Lung microvascular endothelial cell (primary cell): ENCODE measurements at places on chromosomes 1 and 21.

DNA sequence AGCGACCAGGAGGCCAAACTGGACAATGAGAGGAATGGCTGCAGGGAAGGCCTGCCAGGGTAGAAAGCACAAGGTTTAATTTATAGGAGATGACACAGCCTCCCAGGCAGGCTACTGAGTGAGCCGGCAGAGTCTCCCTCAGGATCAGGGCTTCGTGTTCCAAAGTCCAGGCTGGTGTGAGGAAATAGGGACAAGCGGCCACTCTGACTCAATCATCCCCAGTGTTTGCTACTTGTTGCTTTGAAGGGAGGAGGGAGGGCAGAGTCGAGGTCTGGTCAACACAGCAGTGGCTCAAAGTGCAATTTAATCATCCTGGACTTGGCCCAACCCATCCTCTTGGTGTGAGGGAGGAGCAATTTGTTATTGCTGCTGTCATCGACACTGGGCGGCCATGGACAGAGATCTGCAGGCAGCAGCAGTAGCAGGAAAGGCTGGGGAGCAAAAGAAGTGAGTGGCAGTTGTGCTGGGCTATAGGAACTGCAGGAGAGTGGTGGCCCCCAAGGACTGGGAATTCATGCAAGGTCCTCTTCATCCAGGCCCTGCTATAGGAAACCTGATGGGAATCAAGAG lies 27.5 kb downstream of the TBX15 start:
- no peak for DNase-seq

GRCh38 chr21:35168735-35169134 lies 119.6 kb upstream of the RUNX1 start:
- no peak for DNase-seq

GRCh38 chr1:60990714-60991090 lies 91.7 kb upstream of the NFIA start:
- peak; percentile 49 for DNase-seq

DNA sequence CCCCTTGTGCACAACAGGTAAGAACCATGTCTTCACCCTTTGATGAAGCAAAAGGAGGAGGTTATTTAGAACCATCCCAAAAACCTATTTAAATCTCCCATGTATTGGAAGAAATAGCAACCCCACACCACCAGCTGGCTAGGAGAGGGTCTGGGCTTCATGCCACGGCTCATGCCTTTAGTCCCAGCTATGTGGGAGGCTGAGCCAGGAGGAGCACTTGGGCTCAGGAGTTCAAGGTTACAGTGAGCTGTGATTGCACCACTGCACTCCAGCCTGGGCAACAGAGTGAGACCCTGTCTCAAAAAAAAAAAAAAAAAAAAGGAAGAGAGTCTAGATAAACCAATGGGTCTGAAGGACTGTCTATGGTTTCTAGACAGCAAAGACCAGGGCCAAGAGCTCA lies 197.9 kb upstream of the COA6 start:
- DNase-seq = no peak

DNA sequence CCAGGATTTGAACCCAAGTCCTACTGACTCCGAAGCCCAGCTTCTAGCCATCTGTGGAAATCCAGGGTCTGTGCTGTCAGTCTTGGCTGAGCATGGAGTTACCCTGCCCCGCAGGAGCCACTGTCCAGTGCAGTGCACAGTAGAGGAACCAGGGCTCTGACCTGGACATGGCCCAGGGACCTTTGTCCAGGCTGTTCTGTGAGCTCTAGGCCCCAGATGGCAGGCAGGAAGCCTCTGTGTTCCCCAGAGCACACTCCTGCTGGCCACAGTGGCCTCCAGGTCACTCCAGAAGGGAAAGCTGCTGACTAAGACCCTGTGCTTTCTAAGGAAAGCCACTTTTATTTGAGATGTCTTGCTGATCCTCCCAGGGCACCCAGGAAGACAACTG lies 13.8 kb downstream of the S100A7A start:
- no peak for DNase-seq

DNA sequence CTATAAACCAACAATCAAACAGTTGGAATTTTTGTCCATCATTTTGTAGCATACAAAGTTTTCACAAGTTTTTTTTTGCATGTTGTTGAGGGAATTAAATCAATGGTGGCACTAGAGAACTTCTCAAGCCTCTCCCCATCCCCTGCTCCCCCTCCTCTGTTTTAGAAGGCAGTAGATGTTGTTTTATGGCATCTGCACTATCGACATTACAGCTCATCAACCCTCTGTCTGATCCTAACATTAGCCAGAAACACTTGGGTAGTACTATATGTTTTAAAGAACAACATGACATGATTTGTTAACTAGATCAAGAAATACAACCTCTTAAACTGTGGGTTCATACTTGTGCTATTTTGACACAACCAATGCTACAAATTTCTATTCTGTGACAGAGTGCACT lies 306.5 kb upstream of the NR5A2 start:
- DNase-seq = no peak

DNA sequence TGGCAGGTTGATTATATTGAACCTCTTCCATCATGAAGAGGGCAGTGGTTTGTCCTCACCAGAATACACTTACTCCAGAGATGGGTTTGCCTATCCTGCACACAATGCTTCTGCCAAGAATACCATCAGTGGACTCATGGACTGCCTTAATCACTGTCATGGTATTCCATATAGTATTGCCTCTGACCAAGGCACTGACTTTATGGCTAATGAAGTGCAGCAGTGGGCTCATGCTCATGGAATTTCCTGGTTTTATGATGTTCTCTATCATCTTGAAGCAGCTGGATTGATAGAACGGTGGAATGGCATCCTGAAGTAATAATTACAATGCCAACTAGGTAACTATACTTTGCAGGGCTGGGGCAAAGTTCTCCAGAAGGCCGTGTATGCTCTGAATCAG lies 16.6 kb upstream of the GBP6 start:
- DNase-seq = no peak

DNA sequence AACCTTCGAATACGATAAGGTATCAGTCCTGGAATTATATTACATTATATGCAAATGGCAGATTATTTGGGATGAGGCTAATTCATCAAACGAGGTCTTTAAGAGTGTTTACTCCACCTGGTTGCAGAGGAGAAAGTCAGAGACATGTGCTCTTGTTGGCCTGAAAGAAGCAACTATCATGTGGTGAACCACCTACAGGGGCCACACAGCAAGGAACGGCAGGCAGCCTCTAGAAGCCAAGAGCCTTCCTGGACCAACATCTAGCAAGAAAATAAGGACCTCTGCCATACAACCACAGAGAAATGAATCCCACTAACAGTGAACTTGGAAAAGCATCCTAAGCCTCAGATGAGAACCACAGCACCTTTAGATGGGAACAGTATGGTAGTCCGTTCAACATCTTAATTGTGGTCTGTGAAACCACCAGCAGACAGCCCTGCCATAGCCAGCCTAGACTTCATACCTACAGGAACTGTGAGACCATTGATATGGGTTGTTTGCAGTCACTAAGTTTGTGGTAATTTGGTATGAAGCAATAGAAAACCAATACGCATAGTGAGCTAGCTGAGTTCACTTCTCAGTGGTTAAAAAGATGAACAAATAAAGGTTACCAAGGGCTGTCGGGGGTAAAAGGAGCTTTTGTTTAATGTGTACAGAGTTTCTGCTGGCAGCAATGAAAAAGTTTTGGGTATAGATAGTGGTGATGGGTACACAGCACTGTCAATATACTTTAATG lies 345.7 kb upstream of the RUNX1 start:
- no peak for DNase-seq

GRCh38 chr21:42829954-42830353 lies 49.4 kb downstream of the WDR4 start:
- DNase-seq = no peak

GRCh38 chr1:169527001-169527400 lies 41.3 kb upstream of the SLC19A2 start:
- DNase-seq = no peak

GRCh38 chr1:176847052-176847451 lies 317.5 kb downstream of the ASTN1 start:
- no peak for DNase-seq

DNA sequence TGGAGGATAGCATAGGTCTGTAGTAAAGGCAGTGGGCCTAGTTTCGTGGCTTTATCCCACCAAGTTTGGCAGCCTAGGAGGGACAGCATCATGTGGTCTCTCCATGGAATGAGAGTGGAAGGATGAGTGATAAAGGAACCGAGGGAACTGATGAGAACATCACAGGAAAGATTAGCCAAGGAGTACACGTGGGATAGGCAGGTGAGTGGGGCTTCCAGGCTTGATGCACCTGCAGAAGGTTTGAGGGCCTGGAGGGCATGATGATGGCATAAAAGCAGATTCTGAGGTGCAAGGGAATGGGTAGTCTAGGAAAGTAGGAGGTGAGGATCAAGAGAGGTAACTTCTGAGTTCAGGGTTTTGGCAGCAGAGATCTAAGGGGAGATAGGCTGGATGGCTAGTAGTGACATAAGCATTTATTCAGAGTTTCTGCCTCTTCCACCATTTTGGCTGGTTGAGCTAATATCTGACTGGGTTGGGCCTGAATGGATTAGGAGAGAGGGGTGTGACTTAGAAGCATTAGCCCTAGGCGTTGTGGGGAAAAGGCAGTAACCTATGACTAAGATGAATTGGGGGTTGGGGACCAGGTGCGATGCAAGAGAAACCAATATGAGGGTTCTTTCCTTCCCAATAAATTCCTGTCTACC lies 9.1 kb downstream of the PTGFRN start:
- DNase-seq = no peak

GRCh38 chr1:218546314-218546713 lies 201.2 kb downstream of the TGFB2 start:
- DNase-seq = peak; percentile 31

- DNase-seq = no peak
Observed at GRCh38 chr21:28588997-28589396, 403.7 kb downstream of the LTN1 start.

DNA sequence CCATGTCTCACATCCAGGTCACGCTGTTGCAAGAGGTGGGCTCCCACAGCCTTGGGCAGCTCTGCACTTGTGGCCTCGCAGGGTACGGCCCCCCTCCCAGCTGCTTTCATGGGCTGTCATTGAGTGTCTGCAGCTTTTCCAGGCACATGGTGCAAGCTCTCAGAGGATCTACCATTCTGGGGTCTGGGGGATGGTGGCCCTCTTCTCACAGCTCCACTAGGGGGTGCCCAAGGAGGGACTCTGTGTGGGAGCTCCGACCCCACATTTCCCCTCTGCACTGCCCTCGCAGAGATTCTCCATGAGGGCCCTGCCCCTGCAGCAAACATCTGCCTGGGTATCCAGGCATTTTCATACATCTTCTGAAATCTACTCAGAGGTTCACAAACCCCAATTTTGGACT lies 219.4 kb downstream of the LRRC7 start:
- no peak for DNase-seq

DNA sequence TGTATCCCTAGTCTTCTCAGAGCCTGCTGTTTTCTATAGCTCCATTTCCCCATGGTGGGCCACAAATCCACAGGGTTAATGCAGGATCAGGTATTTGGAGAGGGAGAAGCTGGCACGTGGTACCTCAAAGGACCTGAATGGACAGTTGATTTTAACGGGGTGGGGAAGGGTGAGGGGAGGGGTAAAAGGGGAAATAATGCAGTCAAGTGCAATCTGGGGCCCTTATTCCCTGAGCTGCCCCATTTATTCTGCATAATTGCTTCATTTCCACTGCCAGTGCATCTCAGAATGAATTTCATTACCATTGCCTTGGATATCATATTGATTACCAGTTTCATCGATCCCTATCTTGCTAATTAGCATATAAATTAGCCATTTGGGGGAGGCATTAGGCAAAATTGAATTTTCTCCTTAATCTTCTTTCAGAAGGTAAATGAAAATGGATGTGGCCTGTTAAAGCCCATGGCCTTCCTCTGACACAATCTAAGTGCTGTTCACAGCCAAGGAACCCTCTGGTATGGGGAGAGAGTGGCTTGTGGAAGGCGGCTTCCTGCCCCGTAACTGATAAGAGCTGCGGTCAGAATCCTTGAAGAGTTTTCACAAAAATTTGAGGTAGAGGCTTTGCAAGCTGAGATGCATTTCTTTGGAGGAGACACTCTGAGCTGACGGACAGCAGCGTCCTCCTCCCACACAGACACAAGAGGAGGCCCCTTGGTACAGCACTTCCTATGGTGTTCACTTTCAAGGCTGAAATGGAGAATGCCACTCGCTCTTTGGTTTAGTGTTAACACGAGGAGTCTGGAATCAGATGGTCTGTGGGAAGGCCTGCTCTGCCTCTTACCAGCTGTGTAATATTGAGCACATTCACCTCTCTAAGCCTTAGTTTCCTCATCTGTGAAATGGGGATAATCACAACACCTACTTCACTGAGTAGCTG lies 34.4 kb downstream of the PHC2 start:
- DNase-seq = no peak

GRCh38 chr1:172674831-172675613 lies 16.1 kb downstream of the FASLG start:
- DNase-seq = no peak

GRCh38 chr1:31885851-31886250 lies 52.3 kb downstream of the PTP4A2 start:
- no peak for DNase-seq

DNA sequence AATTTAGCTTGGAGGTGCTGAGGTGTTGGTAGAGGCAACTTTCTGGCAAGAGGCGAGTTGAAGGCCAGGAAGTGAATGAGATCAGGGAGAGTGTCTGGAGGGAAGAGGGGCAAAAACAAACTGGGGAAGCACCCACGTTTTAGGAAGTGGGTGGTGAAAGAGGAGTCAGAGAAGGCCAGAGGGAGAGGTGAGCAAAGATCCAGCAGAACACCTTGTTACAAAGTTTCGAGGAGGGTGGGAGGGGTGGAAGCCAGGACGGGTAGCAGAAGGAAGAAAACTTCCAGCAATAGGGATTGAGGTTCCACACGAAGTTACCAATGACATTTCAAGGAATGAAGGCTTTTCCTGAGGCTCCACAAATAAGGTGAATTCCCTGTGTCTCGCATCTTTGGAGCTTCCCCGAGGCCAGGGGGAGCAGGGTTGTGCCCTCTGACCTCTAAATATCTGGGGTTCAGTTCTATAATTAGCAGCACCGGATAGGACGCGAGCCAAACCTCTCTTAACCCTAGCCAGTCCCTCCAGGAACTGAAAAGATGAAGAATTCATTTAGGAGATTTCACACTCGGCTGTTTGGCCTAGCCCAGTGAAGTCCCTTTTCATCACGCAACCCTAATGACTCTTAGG lies 578 bp upstream of the SESN2 start:
- DNase-seq = no peak

DNA sequence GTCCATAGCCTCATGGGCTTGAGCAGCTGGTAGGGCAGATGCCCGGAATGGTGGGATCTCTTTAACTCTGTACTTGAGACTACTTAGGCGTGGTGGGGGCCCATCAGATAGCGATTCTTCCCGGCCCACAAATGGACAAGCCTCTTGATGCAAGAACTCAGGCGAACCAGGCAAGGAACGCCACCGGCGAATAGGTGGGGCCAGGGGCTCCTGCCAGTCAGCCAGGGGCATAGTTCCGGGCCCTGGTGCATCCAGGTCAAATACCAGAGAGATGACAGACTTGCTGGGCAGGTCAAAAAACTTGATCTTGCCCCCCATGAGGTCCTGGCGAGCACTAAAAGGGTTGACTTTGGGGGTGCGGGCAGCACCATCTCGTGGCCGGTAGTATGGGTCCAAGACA lies 4.8 kb upstream of the MUTYH start:
- no peak for DNase-seq

- DNase-seq = no peak
Observed at GRCh38 chr21:35824136-35824535, 236.2 kb downstream of the SETD4 start.

- peak; percentile 62 for DNase-seq
Observed at GRCh38 chr1:44632598-44632997, 41.7 kb downstream of the TMEM53 start.
